ENCODE measurements at places on chromosomes 11 and 22.

- no peak for DNase-seq
These were observed 101.6 kb downstream of the ARHGAP42 start for GRCh38 chr11:100788561-100789295.

DNA sequence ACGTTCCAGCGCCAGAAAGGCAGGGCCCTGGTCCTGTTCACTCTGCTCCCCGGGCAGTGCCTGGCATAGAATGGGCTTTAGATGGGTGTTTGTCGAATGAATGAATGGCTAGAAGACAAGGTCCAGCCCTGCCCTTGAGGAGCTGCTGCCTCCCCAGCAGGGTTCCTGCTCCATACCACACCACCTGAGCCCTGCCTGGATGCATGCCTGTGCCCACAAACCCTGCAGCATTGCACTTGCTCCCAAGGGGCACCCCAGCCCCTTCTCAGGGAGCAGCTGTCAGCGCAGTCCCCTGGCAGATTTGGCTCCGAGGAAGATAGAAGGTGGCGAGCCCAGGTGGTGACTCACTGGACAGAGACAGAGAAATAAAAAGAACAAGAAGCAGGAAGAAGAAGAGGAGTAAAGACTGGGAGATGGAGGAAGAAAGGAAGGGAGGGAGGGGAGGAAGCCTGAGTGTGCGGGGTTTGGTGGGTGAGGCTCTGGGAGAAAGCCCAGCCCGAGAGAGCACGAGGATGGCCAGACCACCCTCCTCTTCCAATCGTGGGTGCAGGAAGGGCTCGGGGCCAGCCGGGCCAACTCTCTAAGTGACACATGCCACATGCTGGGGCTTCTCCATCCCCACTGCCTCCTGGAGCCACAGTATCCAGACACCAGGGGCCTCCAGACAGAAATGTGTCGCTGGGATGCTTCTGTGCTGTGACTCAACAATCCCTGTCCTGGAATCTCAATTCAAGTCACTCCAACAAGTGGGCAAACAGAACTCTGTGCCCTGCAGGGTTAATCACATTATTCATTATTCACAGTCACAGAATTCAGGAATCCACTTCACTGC, 1474.3 kb downstream of the BRD1 start:
- no peak for DNase-seq

- peak; percentile 29 for DNase-seq
These were observed 103.2 kb downstream of the ZBTB16 start for GRCh38 chr11:114162719-114163123.

- DNase-seq = no peak
These were observed 34.4 kb downstream of the TNRC6B start for GRCh38 chr22:40212121-40212520.

- DNase-seq = peak; percentile 58
These were observed 1.2 kb downstream of the KMT2A start for GRCh38 chr11:118437208-118438125.

DNA sequence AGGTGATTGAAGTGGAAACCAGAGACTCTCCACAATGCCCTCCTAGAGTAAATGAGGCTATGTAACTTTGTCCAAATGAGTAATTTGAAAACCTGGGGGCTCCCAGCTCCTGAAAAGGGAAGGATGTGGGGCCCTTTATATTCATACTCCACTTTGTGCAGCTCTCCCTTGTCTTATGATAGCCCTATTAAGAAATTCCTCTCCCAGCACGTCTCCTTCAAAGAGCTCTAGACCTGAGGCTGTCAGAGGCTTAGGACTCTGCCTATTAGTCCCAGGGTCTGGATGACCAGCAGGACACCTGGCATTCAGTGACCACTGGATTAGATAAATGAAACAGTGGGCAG, 2.1 kb downstream of the SLC43A1 start:
- DNase-seq = no peak

GRCh38 chr22:22703715-22704114, 59.3 kb downstream of the GGTLC2 start:
- DNase-seq = no peak

GRCh38 chr11:101096036-101096704, 33.4 kb downstream of the PGR start:
- DNase-seq = no peak

DNA sequence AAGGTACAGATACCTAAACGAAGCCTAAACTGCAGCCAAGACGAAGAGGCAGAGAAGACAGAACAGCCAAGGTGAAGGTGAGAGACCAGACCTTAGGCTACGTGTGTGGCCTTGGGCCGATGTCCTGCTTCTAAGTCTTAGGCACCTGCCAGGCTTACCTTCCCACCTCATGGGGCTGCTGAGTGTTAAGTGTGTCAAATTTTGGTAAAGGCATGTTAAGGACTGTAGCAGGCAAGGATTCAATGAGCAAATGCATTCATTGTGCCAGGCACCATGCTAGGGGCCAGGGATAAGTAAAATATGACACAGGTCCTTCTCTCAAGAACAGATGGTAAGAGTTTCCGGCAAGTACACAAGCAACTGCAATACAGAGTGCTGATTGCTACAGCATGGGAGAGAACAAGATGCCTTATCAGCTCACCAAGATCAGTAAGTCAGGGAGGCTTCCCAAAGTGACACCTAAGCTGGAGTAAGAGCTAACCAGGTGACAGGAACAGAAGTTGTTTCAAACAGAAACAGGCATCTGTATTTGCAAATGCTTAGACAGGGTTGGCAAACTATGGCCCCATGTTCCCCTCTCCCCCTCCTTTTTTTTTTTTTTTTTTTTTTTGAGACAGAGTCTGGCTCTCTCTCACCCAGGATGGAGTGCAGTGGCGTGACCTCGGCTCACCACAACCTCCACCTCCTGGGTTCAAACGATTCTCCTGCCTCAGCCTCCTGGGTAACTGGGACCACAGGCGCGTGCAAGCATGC, 46.7 kb downstream of the CLTCL1 start:
- DNase-seq = no peak

- peak; percentile 79 for DNase-seq
These were observed 124.7 kb upstream of the C11orf58 start for GRCh38 chr11:16613512-16614381.

- no peak for DNase-seq
These were observed 32.8 kb upstream of the LINC01488 start for GRCh38 chr11:69448471-69449284.

GRCh38 chr11:87391496-87391895, 353.8 kb downstream of the TMEM135 start:
- no peak for DNase-seq

- DNase-seq = no peak
These were observed 8.9 kb downstream of the ALX4 start for GRCh38 chr11:44300844-44301563.

DNA sequence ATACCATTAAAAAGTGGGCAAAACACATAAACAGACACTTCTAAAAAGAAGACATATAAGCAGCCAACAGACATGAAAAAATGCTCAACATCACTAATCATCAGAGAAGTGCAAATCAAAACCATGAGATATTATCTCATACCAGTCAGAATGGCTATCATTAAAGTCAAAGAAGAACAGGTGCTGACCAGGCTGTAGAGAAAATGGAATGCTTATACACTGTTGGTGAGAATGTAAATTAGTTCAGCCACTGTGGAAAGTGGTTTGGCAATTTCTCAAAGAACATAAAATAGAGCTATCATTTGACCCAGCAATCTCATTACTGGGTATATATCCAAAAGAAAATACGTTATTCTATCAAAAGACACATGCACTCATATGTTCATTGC, 13.5 kb downstream of the OR2AT4 start:
- no peak for DNase-seq

- no peak for DNase-seq
These were observed 1.3 kb downstream of the GNG3 start for GRCh38 chr11:62708793-62709192.

- DNase-seq = no peak
These were observed 28.2 kb downstream of the GGT5 start for GRCh38 chr22:24216541-24217209.

DNA sequence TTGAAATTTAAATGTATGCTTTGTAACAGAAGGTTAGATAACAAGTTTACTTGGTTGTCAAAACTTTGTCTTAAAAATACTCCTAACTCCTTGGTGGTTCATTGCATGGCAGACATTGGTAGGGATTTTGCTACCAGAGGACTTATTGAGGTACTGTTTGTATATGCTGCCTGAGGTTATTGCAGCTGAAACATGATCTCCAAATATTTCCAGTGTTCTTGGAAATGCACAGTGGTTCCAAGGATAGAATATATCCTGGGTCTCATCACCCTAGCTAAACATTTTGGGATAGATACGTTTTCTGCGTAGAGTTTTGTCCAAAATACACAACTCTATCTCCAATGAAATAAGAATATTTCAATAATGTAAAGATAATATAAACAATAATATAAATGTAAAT, 109.2 kb downstream of the RAB38 start:
- DNase-seq = no peak

DNA sequence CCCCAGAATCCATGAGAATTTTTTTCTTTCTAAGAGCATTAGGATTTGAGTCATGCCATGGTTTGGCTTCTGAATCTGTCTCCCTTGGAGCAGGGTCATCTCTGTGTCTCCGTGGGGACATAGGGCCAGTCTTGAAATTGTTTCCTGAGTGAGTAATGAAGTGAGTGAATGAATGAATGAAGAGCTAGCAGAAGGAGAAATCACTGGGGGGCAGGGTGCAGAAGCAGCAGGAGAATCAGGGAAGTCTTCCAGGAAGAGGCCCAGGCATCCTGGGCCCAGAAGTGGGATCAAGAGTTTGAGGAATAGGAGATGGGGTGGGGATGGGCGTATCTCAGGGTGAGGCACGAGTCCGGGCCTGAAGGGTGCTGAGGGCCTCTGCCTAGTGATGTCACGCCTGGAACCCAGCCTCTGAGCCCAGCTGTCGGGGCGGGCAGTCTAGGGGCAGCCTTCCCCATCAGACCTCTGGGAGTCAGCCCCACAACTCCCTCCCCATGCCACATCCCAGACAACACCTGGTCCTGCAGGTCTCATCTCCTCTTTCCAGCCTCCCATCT, 12.5 kb upstream of the MGAT3 start:
- no peak for DNase-seq

DNA sequence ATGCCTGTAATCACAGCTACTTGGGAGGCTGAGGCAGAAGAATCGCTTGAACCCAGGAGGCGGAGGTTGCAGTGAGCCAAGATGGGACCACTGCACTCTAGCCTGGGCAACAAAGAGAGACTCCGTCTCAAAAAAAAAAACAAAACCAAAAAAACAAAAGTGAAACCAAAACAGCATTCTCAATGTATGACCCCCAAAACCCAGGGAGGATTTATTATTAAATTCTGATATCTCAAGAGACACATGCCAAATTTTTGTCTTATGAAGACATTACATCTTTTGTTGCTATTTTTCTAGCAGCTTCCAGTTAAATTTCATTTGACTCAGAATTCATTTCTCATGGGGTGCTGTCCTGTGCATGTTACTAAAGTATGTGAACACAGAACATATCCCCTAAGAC, 3.0 kb upstream of the YPEL4 start:
- no peak for DNase-seq

GRCh38 chr11:48081151-48082010, 101.0 kb downstream of the PTPRJ start:
- no peak for DNase-seq

DNA sequence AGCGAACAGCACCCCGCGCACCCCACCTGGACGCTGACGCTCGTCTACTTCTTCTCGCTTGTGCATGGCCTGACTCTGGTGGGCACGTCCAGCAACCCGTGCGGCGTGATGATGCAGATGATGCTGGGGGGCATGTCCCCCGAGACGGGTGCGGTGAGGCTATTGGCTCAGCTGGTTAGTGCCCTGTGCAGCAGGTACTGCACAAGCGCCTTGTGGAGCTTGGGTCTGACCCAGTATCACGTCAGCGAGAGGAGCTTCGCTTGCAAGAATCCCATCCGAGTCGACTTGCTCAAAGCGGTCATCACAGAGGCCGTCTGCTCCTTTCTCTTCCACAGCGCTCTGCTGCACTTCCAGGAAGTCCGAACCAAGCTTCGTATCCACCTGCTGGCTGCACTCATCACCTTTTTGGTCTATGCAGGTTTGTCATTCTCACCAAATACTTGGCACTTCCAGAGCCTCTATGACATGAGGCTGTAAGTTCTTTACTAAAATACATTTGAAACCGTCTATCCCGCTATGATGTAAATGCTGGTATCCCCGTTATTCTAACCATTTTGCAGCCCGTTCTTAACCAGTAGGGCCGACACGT, 535 bp downstream of the AQP11 start:
- DNase-seq = peak; percentile 40

GRCh38 chr11:80104191-80104590, 663.4 kb upstream of the TENM4 start:
- DNase-seq = no peak

DNA sequence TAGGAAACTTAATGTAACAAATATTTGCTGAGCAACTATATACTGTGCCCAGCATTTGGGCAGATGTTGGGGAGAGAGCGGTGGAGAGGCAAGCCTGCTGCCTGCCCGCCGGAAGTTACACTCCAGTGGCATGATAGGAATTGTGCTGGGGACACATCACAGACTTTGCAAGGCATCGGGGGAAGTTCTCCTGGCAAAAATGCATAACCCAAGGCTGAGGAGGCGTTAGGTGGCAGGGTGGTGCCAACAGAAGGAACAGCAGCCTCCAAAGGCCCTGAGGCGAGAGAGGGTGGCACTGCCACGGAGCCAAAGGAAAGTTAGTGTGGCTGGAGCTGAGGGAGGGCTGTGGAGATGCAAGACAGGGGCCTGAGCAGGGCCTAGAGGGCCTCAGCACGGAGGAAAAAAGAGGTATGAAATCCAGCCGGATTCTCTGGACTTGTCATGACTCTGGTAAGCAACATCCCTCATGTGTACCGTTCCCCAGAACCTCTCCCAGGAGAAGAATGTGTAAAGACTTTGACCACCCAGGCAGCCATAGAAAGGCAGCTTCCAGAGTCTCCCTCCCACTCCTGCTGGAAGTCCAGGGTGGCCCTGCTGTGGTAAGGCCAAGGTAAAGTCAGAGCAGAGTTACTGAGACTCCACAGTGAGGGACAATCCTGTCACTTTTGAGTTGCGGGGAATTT, 76.1 kb upstream of the RAB1B start:
- DNase-seq = no peak

- no peak for DNase-seq
These were observed 14.5 kb upstream of the PPARA start for GRCh38 chr22:46135611-46136485.

DNA sequence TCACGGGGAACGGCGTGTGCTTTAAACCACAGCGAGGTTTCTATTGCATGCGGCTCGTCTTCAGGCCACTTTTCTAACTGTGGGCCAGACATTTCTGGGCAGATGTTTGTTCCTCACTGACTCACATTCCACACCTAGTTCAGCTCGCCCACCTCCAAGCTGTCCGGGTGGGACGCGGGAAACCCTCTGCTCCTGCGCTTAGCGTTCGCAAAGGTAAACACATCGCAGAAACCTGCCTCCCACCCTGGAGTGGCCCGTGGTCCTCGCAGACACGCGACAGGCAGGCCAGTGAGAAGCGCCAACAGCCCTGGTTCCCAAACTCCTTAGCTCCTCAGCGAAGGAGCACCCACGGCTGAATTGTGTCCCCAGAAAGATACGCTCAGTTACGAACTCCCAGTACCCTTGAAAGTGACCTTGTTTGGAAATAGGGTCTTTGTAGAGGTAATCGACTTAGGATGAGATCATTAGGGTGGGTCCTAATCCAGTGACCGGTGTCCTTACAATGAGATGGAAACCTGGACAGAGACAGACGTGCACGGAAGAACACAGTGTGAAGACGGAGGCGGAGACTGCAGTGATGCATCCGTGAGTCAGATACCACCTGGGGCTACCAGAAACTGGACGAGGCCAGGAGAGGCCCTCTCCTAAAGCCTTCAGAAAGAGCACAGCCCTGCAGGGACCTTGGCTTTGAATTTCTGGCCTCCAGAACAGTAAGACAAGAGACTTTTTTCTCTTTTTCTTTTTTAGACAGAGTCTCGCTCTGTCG, 82.7 kb downstream of the CELSR1 start:
- DNase-seq = no peak

- DNase-seq = no peak
These were observed 122.3 kb downstream of the KCNQ1 start for GRCh38 chr11:2567026-2567671.

Data from HuH-7.5 (cell line).